ENCODE measurements at places on chromosomes 11 and 22.

DNA sequence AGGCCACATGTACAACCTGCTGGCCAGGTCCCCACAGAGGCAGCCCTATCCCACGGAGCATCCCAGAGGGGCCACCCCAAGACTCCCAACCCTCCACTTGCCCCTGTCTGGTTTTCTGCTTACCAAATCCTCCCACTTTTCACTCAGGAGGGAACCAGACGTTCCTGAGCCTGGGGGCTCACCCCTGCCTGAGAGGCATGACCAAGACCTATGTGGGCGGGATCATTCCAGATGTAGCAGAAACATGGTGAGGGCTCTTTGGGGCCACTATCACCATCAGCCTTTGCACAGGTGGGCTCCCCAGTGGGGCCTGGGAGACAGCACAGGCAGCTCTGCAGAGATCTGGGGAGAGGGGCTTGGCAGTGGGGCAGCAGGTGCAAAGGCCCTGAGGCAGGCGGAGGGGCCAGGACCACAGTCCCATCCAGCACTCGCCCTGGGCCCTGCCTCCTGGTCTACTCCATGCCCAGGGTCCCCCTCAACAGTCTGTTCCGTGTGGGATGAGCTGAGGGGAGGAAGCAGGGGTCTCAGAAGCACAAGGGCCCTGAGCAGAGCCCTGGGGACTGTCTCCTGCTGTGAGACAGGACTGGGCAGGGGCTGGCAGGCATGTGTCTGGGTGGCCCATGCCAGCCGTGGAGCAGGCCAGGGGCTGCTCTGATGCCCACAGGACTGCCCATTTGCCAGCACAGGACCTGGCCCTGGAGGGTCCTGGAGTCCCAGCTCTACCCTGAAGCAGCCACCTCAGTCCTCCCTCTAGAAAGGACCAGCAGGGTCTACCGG is 9.4 kb downstream of the PIM3 start:
- H3K36me3 ChIP-seq: no peaks in the 10 kb centered on the region
- peak overlapping the region; percentile 56 for H3K27ac ChIP-seq
- peaks cover 21% of the 10 kb centered on the region for H3K4me1 ChIP-seq
- no peaks in the 10 kb centered on the region for H3K27me3 ChIP-seq
- no peak for DNase-seq

GRCh38 chr22:46056546-46057245 is 79.7 kb upstream of the WNT7B start:
- peaks cover 31% of the 10 kb centered on the region for H3K4me1 ChIP-seq
- H3K4me3 ChIP-seq: no peak overlapping the region
- H3K27ac ChIP-seq: no peak overlapping the region
- no peak for DNase-seq
- H3K36me3 ChIP-seq: no peaks in the 10 kb centered on the region

DNA sequence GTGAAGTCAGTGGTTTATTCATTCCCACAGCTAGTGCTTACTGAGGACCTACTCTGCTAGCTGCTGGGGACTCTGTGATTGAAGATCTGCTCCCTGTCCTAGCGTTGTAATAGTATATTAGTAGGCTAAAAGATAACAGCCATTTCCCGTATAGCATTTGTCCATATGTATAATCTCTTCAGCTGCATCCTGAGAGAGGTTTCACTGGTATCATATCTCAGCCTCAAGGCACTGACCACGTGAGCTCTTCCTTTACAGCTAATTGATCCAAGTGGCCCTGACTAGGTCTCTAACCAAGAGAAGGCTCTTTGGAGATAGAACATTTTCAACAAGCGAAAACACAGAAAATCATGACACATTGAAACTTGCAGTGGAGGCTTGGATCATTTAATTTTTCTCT is 110.2 kb downstream of the APIP start:
- H3K27ac ChIP-seq: no peak overlapping the region
- DNase-seq: no peak
- H3K4me3 ChIP-seq: no peak overlapping the region
- no peaks in the 10 kb centered on the region for H3K27me3 ChIP-seq

GRCh38 chr22:49255154-49255553 is 572.5 kb downstream of the BRD1 start:
- H3K4me3 ChIP-seq: no peak overlapping the region
- no peaks in the 10 kb centered on the region for H3K4me1 ChIP-seq
- no peak for DNase-seq
- H3K36me3 ChIP-seq: no peaks in the 10 kb centered on the region
- no peaks in the 10 kb centered on the region for H3K27me3 ChIP-seq

- no peaks in the 10 kb centered on the region for H3K27me3 ChIP-seq
- DNase-seq: no peak
- H3K4me1 ChIP-seq: no peaks in the 10 kb centered on the region
- H3K36me3 ChIP-seq: no peaks in the 10 kb centered on the region
- H3K4me3 ChIP-seq: no peak overlapping the region
- H3K27ac ChIP-seq: no peak overlapping the region
Observed at GRCh38 chr11:16863389-16863788, 124.9 kb downstream of the C11orf58 start.

DNA sequence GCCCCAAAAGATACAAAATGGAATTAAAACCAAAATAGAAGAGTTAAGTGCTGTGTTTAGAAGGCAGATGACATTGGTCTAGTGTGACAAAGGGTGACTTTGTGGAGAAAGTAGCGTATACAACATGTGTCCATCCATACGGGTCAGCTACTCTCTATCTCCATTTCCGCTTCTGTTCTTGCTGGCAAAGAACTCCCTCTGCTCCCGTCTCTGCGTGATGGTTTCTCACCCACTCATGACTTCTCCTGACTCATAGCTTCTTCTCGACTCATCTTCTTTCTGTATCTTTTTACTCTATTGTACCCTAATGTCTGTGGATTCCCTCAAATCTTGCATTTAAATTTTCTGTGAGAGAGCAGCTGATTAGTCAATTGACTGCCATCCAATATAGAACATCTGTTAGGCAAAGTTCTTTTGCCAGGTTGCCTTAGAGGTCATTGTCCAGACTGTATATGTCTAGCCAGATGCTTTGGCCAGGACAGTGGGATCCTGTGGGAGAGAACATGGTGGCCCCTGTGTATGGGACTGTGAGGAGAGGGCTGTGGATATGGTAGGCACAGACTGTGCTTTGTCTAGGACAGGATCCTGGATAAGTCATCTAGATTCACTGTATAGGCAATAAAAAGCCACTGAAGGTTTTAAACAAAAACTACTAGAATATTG is 28.4 kb downstream of the MMP13 start:
- no peaks in the 10 kb centered on the region for H3K27me3 ChIP-seq
- DNase-seq: no peak
- no peaks in the 10 kb centered on the region for H3K4me1 ChIP-seq

- no peaks in the 10 kb centered on the region for H3K36me3 ChIP-seq
- no peak for DNase-seq
- no peak overlapping the region for H3K4me3 ChIP-seq
- H3K27ac ChIP-seq: no peak overlapping the region
Observed at GRCh38 chr22:40560551-40560950, 76.0 kb downstream of the MRTFA start.

- no peak for DNase-seq
- peaks cover 6% of the 10 kb centered on the region for H3K4me1 ChIP-seq
- H3K27ac ChIP-seq: peak overlapping the region; percentile 57
- H3K27me3 ChIP-seq: no peaks in the 10 kb centered on the region
- no peaks in the 10 kb centered on the region for H3K36me3 ChIP-seq
Observed at GRCh38 chr11:9577556-9577955, 4.1 kb downstream of the WEE1 start.

DNA sequence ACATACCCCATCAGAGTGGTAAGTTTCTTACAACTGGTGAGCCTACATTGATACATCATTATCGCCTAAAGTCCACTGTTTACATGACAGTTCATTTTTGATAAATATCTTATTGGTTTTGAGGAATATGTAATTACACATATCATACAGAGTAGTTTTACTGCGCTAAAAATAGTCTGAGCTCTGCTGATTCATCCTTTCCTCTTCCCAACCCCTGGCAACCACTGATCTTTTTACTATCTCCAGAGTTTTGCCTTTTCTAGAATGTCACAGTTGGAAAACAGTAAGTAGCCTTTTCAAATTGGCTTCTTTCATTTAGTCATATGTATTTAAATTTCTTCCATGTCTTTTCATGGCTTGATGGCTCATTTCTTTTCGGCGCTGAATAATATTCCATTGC is 112.8 kb downstream of the LARGE1 start:
- H3K27me3 ChIP-seq: no peaks in the 10 kb centered on the region
- no peaks in the 10 kb centered on the region for H3K36me3 ChIP-seq
- no peak for DNase-seq
- no peak overlapping the region for H3K4me3 ChIP-seq
- no peaks in the 10 kb centered on the region for H3K4me1 ChIP-seq
- no peak overlapping the region for H3K27ac ChIP-seq

DNA sequence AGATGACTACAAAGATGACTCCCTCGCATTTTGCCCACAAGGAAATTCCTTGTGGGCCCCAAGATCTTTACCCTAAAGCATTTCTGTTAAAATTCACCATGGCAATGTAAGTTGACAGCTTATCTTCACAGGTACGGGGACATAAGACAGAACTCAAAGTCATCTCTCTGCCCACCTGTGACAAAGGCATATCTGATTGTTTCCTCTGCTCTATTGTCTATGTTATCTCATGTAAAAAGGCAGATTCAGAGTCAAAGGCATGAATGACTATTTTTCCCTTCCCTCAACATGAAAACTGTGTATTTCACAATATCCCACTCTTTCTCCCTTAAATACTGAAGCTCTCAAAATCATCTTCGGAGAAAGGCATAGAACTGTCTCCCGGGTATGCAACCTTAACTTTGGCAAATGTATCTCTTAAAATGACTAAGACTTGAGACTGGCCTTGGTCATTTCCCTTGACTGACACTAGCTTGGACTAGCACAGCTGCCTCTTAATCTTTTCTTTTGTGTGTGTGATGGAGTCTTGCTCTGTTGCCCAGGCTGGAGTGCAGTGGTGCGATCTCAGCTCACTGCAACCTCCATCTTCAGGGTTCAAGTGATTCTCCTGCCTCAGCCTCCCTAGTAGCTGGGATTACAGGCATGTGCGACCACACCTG is 103.2 kb downstream of the MICAL3 start:
- H3K4me3 ChIP-seq: no peak overlapping the region
- no peak overlapping the region for H3K27ac ChIP-seq
- no peaks in the 10 kb centered on the region for H3K36me3 ChIP-seq
- no peak for DNase-seq

DNA sequence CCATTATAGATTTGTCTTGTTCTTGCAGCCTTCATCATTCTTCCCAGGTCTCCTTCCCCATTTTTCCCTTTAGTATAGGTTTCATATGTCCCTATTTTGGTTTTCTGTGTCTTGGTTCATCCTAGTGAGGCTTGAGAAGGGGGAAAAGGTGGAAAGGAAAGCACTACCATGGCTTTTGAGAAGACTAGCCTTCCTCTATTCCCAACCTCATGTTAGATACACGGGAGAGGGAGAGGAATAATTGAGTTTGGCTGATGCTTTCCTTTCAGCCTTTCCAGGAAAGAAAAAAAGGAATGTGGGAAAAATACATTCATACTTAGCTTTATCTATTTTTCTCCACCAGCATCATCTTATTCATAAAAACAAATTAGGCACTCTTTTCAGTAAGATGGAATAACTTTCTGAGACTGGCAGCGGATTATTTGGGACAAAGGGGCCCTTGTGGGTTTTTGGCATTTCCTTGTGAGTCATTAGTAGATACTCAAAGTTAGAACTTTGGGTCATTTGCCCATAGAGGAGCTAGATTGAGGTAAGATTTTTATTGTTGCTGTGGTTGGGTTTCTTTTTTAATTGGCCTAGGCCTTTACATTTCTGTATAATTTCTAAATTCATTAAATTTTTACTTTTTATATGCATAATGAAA is 23.8 kb downstream of the CAPRIN1 start:
- no peaks in the 10 kb centered on the region for H3K27me3 ChIP-seq
- no peak for DNase-seq
- no peak overlapping the region for H3K4me3 ChIP-seq
- H3K4me1 ChIP-seq: peaks cover 13% of the 10 kb centered on the region
- no peak overlapping the region for H3K27ac ChIP-seq

DNA sequence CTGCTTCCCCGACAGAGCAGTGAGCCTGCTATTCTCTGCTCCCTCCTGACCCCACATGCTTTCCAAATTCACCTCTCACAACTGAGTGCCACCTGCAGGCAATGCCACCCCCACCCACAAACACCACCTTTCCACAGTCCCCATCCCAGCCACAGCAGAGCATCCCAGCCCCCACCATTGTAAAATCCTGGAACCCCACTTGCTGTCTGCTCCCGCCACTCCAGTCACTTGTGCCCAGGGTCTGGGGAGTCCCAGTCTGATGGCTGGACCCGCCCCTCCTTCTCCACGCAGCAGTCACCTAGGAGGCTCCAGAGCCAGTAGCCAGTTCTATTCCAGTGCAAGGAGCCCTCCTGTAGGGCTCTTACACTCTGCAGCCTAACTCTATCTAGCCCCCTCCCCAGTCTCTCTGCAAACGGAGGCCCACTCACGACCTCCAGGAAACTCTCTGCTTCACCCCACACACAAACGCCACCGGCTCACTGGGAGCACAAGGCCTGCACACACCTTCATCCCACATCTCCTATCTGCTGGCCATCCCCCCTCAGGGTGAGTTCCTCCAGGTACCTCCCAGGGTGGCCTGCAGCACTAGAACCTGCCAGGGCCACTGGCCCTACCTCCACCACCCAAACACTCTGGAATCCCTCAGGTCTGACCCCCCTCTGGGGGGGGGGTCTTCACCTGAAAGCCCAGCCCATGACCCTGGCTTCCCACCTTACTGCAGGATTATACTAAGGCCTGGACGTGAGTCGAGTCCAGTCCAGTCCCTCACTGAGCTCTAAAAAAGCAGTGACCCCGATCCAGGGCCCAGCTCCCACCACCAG is 1.4 kb downstream of the GNB1L start:
- H3K4me3 ChIP-seq: peak overlapping the region; percentile 95
- peaks cover 24% of the 10 kb centered on the region for H3K4me1 ChIP-seq
- H3K27ac ChIP-seq: peak overlapping the region; percentile 26
- H3K36me3 ChIP-seq: peaks cover 11% of the 10 kb centered on the region
- H3K27me3 ChIP-seq: no peaks in the 10 kb centered on the region

DNA sequence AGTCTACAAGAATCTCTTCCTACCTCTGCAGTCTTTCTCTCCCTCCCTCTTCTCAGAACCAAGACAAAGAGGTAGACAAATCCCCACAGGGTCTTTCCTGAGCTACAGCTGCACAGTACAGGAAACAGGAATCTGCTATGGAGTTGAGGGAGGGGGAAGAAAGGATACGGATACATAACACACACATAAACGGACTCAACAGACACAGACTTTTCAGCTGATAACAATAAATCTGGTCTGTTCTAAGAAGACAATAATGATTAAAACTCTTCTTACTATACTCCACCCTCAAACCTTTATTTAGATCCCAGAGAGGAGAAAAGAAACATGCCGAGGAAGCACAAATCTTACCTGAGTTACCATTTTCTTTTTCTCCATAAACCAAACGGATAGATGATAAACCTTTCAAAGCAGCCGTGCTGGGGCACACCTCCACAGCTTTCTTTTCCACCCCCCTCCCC is 122.2 kb downstream of the APOL5 start:
- H3K4me1 ChIP-seq: no peaks in the 10 kb centered on the region
- no peak overlapping the region for H3K4me3 ChIP-seq
- DNase-seq: no peak

All from effector memory CD4-positive, alpha-beta T cell (primary cell).